Activated CD4-positive, alpha-beta T cell treated with anti-CD3 and anti-CD28 coated beads, Interleukin-2, amount 10 ng/mL, durations not matched to agents 7 days and 5 days (primary cell): ENCODE measurements at places on chromosomes 7 and 10.

- no peak for DNase-seq
These were observed 96.5 kb downstream of the OTUD1 start for GRCh38 chr10:23535381-23535780.

- no peak for DNase-seq
These were observed 46.2 kb upstream of the PLCE1 start for GRCh38 chr10:93947524-93947923.

- DNase-seq, result no peak
These were observed 38.8 kb downstream of the GSDME start for GRCh38 chr7:24718431-24718831.

DNA sequence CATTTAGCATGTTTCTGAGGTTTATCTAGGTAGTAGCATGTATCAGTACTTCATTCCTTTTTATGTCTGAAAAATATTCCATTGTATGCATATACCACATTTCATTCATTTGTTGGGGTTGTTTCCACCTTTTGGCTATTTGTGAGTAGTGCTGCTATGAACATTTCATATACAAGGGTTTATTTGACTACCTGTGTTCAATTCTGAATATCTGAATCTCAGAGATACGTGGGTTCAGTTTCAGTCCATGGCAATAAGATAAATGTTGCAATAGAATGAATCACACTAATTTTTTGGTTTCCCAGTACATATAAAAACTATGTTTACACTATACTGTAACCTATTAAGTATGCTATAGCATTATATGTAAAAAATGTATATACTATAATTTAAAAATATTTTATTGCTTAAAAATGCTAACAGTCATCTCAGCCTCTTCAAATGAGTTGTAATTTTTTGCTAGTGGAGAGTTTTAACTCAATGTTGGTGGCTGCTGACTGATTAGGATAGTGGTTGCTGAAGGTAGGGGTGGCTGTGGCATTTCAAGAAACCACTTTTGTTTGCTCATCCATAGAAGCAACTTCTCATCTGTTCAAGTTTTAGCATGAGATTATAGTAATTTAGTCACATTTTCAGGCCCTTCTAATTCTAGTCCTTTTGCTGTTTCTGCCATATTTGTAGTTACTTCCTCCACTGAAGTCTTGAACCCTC lies 13.9 kb downstream of the PLEKHA1 start:
- no peak for DNase-seq

GRCh38 chr10:44427479-44427878 lies 42.6 kb upstream of the CXCL12 start:
- DNase-seq, result no peak

DNA sequence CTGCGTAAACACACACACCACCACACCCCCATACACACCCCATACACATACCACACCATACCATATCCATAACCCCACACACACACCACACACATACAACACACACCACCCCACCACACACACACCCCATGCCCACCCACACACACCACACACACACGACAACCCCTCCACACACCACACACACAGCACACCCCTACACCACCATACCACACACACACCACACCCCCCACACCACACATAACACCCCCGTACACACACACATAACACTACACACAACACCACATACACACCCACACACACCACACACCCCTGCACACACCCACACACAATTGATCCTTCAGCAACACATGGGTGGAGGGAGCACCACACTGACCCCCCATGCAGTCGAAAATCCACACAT lies 50.3 kb upstream of the BMS1 start:
- DNase-seq, result no peak

DNA sequence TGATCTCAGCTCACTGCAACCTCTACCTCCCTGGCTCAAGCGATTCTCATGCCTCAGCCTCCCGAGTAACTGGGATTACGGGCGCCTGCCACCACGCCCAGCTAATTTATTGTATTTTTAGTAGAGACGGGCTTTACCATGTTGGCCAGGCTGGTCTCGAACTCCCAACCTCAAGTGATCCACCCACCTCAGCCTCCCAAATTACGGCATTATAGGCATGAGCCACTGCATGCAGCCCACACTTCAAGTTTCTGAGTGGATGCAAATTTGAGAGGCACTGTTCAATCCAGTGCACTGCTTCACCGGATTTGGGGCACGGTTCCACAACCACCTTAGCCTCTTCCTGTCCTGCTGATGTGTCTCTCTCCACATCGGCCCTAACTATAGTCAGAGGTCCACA lies 16.5 kb downstream of the CNPY1 start:
- no peak for DNase-seq

GRCh38 chr7:143388491-143389101 lies 7.5 kb downstream of the ZYX start:
- no peak for DNase-seq
